ENCODE measurements at places on chromosomes 2 and 18.

GRCh38 chr18:24346254-24346653 is 51.4 kb downstream of the OSBPL1A start:
- DNase-seq: no peak

GRCh38 chr2:199014226-199014625 is 443.5 kb downstream of the SATB2 start:
- DNase-seq: no peak

GRCh38 chr2:176494949-176495353 is 225.7 kb downstream of the MTX2 start:
- DNase-seq: no peak

GRCh38 chr18:57807336-57808117 is 4.4 kb upstream of the ATP8B1 start:
- DNase-seq: no peak

DNA sequence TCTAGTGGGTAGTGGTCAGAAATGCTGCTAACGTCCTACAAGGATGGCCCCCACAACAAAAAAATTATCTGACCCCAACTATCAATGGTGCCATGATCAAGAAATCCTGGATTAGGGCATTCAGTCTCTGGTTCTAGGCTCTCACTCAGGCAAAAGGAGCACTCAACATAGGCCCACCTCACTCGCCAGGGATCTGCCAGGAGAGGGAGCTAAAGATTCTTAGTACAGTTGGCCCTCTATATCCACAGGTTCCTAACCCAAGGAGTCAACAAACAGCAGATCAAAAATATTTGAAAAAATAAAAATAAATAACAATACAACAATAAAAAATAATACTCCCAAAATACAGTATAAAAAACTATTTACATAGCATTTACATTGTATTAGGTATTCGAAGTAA is 10.0 kb downstream of the SLC4A5 start:
- DNase-seq: peak; percentile 52

GRCh38 chr2:33022989-33023727 is 76.4 kb downstream of the LTBP1 start:
- peak; percentile 84 for DNase-seq

DNA sequence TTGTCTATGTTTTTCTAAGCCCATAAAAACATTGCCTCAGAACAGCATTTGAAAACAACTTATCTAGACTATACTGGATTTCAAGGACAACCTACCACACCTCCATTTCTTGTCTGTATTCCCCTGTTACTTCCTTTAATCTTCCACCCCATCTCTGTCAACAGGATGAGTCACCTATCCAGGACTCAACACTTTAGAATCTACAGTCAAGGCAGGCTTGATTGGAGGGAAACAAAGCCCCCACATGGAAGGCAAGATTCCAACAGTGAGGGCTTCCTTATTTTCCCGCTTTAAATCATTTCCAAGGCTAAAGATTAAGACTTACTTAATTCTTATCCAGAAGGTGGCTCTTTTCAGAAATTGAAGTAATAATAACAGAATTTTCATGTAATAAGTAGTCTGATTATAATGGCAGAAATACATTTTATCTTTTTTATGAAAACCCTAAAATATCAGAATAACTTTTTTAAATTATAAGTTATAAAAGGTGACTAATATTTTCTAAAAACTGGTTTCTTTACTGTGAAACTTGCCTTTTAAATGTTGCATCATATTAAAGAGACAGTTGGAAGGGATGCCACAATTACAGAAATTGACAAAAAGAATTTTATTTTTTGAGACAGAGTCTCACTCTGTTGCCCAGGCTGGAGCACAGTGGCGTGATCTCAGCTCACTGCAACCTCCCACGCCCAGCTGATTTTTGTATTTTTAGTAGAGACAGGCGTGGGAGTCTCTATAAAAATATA is 138.7 kb upstream of the CCDC150 start:
- no peak for DNase-seq

DNA sequence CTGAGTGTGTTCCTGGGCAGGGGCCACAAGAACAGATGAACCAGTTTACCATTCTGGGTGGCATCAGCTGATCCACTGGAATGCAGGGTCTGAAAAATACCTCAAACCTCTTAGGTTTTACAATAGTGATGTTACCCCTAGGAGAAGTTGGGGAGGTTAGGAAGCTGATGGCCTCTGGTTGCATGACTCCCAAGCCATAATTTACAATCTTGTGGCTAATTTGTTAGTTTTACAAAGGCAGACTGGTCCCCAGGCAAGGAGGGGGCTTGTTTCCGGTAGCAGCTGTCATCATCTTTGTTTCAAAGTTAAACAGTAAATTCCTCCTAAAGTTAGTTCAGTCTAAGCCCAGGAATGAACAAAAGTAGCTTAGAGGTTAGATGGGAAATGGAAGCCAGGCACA is 113.8 kb upstream of the SLC38A11 start:
- DNase-seq: no peak

DNA sequence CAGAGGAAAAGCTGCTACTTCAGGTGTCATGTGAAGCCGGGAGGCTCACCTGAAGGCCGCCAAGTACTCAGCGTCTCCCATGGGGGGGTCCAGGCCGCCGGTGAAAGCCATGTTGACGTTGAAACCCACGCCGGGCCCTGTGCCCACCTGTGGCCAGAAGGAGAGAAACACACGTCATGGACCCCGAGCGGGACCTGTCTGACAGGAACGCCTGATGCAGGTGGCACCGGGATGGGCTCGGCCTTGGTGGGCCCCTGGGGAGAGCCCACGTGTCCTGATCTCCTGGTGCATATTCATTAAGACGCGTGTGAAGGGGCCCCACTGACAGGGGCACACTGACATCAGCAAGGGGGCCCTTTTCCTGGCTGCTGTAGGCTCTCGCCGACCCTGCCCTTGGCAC is 233.2 kb downstream of the TWIST2 start:
- no peak for DNase-seq
